Fibroblast of lung (primary cell): ENCODE measurements at places on chromosomes 11 and 22. TPM values are rescaled to one million over a fixed set of nuclear protein-coding genes. Genes with fewer than 3 reads are reported as not detected.

The LAYN gene
- 55.7 and 117 TPM in 2 replicates for total RNA-seq

The MMP10 gene
- total RNA-seq: under 0.01 and 0.66 TPM in 2 replicates

The OR52I1 gene
- not detected in 2 replicates for total RNA-seq

The MPZL3 gene
- total RNA-seq: 0.26 and 0.33 TPM in 2 replicates

The DCDC1 gene
- total RNA-seq: under 0.01 and 0.17 TPM in 2 replicates

The POTEH gene
- not detected in 2 replicates for total RNA-seq

The PPM1F gene
- 24.7 and 37.0 TPM in 2 replicates for total RNA-seq

- peak overlapping the region; percentile 95 for H3K4me3 ChIP-seq
- no peak for DNase-seq
- no peaks in the 10 kb centered on the region for H3K36me3 ChIP-seq
- peaks cover 2% of the 10 kb centered on the region for H3K27me3 ChIP-seq
- no peak overlapping the region for H3K27ac ChIP-seq
Measured at GRCh38 chr11:18011633-18012032, 1.2 kb downstream of the SERGEF start.

DNA sequence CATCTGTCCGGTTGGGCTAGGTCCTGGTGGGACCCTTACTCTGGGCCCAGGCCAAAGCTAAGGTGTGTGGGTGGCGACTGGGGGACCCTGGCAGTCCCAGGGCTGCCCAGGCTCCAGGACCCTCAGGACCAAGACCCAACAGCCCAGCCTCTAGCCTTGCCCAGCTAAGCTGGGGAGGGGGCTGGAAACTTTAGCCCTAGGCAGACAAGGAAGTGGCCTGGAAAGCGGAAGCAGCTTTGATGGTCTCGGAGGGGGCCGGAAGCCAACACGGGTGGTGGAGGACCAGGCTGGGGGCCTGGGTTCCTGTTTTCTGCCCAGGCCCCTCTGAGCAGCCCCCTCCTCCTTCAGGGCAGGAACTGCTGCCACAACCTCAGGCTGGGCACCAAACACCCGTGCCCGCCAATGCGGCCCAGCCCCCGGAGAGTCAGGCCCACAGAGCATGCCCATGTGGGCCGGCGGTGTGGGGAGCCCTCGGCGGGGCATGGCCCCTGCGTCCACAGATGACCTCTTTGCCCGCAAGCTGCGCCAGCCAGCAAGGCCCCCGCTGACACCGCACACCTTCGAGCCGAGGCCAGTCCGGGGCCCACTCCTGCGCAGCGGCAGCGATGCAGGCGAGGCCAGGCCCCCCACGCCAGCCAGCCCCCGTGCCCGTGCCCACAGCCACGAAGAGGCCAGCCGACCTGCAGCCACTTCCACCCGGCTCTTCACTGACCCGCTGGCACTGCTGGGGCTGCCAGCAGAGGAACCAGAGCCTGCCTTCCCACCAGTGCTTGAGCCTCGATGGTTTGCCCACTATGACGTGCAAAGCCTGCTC, 2.8 kb downstream of the SIPA1 start:
- H3K4me1 ChIP-seq: peaks cover 23% of the 10 kb centered on the region
- no peak overlapping the region for H3K4me3 ChIP-seq
- H3K27me3 ChIP-seq: no peaks in the 10 kb centered on the region
- DNase-seq: no peak
- no peak overlapping the region for H3K27ac ChIP-seq
- peaks cover 26% of the 10 kb centered on the region for H3K36me3 ChIP-seq

- peak overlapping the region; percentile 84 for H3K27ac ChIP-seq
- peaks cover 3% of the 10 kb centered on the region for H3K36me3 ChIP-seq
- H3K27me3 ChIP-seq: no peaks in the 10 kb centered on the region
- peaks cover 38% of the 10 kb centered on the region for H3K4me1 ChIP-seq
Measured at GRCh38 chr11:122202951-122203456, 87.0 kb upstream of the BLID start.

DNA sequence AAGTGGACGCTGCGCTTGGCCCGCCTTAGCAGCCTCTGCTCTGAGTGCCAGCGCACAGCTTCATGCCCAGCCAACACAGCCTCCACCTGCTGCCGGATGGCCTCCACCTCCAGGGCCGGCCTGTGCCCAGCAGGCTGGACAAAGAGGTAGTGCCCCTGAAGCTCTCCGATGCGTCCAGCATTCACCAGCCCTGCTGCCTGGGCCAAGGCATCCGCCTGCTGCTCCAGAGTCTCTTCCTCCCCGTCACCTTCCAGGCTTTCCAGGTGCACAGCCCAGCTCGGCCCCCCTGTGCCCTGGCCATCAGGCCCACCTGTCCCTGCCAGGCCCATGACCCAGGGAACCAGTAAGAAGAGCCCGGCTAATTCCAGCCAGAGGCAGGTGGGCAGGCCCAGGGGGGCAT, 2.5 kb downstream of the PCSK7 start:
- H3K4me1 ChIP-seq: peaks cover 2% of the 10 kb centered on the region
- H3K27ac ChIP-seq: no peak overlapping the region
- H3K27me3 ChIP-seq: no peaks in the 10 kb centered on the region

- H3K36me3 ChIP-seq: no peaks in the 10 kb centered on the region
- H3K4me1 ChIP-seq: no peaks in the 10 kb centered on the region
- H3K27me3 ChIP-seq: no peaks in the 10 kb centered on the region
Measured at GRCh38 chr11:115585361-115586024, 81.3 kb upstream of the CADM1 start.

DNA sequence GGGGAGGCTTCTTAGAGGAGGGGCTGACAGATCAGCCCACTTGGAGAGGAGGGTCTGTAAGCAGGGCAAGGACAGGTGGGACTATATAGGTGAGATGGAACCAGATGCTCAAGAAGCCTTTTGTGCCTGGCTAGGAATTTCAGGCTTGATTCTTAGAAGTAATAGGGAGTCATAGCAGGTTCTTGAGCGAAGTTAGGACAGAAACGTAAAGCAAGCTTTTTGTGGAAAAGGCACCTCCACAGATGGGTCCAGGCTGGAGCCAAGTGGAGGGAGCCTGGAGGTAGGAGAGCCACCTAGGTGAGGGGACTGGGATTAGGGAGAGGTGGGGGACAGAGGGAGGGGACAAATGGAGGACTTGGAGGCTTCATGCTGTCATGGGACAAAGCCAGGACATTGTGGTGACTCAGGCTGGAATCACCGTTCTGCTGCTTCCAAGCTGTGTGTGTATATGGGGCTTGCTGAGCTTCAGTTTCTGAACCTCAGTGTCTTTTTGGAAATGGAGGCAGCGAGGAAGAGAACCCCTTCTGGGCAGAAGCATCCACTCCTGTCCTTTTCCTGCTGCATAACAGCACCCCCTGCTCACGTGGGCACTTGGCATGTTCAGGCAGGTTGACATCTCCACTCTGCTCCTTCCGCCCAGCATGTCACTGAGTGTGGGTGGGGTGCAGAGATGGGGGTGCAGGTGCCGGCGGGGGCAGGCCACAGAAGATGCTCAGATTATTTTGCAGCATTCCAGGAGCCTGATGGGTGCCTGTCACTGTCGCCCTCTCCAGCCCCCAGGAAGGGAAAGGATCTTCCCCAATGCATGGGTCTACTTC, 58.0 kb downstream of the MCM5 start:
- no peaks in the 10 kb centered on the region for H3K4me1 ChIP-seq
- no peaks in the 10 kb centered on the region for H3K36me3 ChIP-seq
- no peak overlapping the region for H3K4me3 ChIP-seq
- no peak overlapping the region for H3K27ac ChIP-seq
- H3K27me3 ChIP-seq: peaks cover 9% of the 10 kb centered on the region
- no peak for DNase-seq

DNA sequence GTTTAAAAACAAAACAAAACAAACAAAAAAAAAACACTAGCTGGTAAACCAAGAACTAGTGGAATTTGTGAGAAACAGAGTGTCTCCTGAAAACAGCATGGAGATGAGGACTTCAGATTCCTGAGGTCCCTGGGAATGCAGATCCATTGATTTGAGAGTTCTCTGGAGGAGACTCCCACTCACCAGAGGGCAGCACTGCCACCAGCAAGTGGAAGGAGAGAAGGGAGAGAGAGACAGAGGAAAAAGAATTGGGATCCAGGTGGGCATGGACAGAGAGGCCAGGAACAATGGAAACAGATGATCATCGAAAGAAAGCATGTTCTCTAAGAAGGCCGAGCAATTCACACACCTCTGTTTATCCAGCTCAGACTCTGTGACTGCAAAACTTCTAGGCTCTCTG, 31.8 kb downstream of the ETS1 start:
- peaks cover 5% of the 10 kb centered on the region for H3K4me1 ChIP-seq
- H3K27me3 ChIP-seq: no peaks in the 10 kb centered on the region
- DNase-seq: peak; percentile 39
- H3K4me3 ChIP-seq: no peak overlapping the region
- no peak overlapping the region for H3K27ac ChIP-seq
- H3K36me3 ChIP-seq: no peaks in the 10 kb centered on the region

GRCh38 chr11:8732748-8733241, 50.2 kb downstream of the RPL27A start:
- no peaks in the 10 kb centered on the region for H3K27me3 ChIP-seq
- peaks cover 29% of the 10 kb centered on the region for H3K4me1 ChIP-seq
- H3K27ac ChIP-seq: peak overlapping the region; percentile 49

DNA sequence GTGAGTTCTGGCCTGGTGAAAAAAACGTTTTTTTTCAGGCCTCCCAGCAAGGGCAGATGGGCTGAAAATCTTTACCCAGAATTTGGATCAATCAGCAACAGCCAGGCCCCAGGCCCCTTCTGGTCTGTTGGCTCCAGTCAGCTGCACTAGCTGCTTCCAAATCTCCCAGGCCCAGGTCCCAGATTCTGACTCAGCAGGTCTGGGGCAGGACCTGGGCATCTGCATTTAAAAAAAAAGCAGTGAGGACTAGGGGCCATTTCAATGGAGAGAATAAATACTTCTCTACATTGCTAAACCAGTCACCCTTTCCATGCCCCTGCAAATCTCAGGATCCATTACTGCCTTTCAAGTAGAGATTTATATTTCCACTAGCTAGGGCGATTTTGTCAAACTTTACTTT, 4.3 kb downstream of the SLC15A3 start:
- no peak overlapping the region for H3K4me3 ChIP-seq
- no peaks in the 10 kb centered on the region for H3K27me3 ChIP-seq
- no peak overlapping the region for H3K27ac ChIP-seq
- peaks cover 2% of the 10 kb centered on the region for H3K4me1 ChIP-seq

DNA sequence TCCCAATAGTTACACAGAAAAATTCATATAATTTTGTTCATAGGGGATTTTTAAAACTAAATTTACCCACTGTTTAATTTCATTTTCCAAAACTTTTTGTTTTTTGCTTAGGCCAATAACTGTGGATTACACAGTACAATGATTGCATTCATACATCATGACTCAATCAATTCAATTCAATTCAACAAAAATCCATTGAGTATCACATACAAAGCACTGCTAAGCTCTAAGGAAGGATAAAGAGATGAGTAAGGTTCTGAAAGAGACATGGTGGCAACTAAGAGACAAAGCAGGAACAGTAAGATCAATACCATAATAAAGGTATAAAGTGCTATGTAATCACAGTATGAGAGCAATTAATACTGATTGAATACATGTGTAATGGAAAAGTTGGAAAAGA, 9.4 kb upstream of the LAYN start:
- no peak overlapping the region for H3K27ac ChIP-seq
- peaks cover 12% of the 10 kb centered on the region for H3K4me1 ChIP-seq
- no peaks in the 10 kb centered on the region for H3K27me3 ChIP-seq
- no peaks in the 10 kb centered on the region for H3K36me3 ChIP-seq
- no peak for DNase-seq
- no peak overlapping the region for H3K4me3 ChIP-seq

- no peak overlapping the region for H3K27ac ChIP-seq
- peaks cover 38% of the 10 kb centered on the region for H3K4me1 ChIP-seq
- DNase-seq: no peak
- H3K27me3 ChIP-seq: no peaks in the 10 kb centered on the region
Measured at GRCh38 chr11:12772324-12772723, 98.1 kb downstream of the TEAD1 start.

DNA sequence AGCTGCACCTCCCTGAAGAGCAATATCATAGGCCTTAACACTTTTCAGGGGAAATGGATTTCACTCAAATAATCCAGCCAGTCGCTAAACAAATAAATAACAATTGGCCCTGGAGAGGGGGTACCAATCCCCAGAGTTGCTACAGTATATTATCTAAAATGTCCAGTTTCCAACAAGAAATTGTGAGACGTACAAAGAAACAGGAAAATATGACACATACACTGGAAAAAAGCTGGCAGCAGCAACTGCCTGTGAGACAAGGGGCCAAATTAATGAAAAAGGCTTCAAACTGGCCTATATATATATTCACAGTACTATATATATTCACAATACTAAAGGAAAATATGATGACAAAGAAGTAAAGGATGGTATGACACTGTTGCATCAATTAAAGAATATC, 4.0 kb downstream of the NF2 start:
- no peak overlapping the region for H3K27ac ChIP-seq
- no peaks in the 10 kb centered on the region for H3K27me3 ChIP-seq
- peaks cover 4% of the 10 kb centered on the region for H3K4me1 ChIP-seq
- DNase-seq: peak; percentile 35
- H3K36me3 ChIP-seq: no peaks in the 10 kb centered on the region

DNA sequence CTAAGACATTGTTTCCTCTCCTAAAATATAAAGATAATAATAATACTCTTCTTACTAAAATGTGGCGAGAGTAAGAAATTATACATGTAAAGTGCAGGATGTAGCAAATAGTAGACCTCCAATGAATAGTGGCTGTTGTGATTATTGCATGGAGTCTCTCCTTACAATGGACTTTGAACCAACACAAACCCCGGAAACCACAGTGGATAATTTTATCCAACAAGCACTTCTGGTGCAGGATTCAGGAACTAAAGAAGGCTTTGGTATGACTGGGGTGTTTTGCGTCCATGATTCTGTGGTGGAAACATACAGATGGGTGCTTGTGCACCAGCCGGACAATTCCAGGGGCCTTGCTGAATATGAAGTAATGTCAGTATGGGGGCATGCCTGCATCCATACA, 146.4 kb upstream of the UBASH3B start:
- no peak for DNase-seq
- H3K27ac ChIP-seq: no peak overlapping the region
- no peaks in the 10 kb centered on the region for H3K36me3 ChIP-seq
- peaks cover 5% of the 10 kb centered on the region for H3K4me1 ChIP-seq
- peaks cover 2% of the 10 kb centered on the region for H3K27me3 ChIP-seq

GRCh38 chr11:31240340-31240904, 129.1 kb downstream of the DCDC1 start:
- no peaks in the 10 kb centered on the region for H3K4me1 ChIP-seq
- H3K27ac ChIP-seq: no peak overlapping the region
- H3K36me3 ChIP-seq: no peaks in the 10 kb centered on the region
- H3K4me3 ChIP-seq: no peak overlapping the region
- DNase-seq: peak; percentile 70

DNA sequence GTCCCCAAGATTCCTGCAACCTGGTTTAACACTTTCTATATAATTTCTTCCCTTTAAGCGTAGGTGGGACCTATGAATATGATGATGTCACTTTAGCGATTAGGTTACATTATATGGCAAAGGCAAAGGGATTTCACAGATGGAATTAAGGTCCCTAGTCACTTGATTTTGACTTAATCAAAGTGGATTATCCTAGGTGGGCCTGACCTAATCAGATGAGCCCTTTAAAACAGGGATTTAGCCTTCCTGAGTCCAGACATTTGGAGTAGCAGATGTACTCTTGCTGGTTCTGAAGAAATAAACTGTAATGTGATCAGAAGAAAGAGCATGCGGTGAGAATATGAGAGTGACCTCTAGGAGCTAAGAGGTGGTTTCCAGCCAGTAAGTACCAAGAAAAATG, 67.8 kb upstream of the LIN7C start:
- no peaks in the 10 kb centered on the region for H3K4me1 ChIP-seq
- no peak for DNase-seq
- H3K4me3 ChIP-seq: no peak overlapping the region
- no peaks in the 10 kb centered on the region for H3K27me3 ChIP-seq
- no peaks in the 10 kb centered on the region for H3K36me3 ChIP-seq

- no peaks in the 10 kb centered on the region for H3K27me3 ChIP-seq
- H3K36me3 ChIP-seq: no peaks in the 10 kb centered on the region
- DNase-seq: no peak
- no peak overlapping the region for H3K4me3 ChIP-seq
Measured at GRCh38 chr11:73107597-73107996, 34.5 kb downstream of the FCHSD2 start.
